ENCODE measurements at places on chromosomes 7 and 10.
A peak's percentile ranks its signal among the peaks of the same experiment; 100 is the strongest.

DNA sequence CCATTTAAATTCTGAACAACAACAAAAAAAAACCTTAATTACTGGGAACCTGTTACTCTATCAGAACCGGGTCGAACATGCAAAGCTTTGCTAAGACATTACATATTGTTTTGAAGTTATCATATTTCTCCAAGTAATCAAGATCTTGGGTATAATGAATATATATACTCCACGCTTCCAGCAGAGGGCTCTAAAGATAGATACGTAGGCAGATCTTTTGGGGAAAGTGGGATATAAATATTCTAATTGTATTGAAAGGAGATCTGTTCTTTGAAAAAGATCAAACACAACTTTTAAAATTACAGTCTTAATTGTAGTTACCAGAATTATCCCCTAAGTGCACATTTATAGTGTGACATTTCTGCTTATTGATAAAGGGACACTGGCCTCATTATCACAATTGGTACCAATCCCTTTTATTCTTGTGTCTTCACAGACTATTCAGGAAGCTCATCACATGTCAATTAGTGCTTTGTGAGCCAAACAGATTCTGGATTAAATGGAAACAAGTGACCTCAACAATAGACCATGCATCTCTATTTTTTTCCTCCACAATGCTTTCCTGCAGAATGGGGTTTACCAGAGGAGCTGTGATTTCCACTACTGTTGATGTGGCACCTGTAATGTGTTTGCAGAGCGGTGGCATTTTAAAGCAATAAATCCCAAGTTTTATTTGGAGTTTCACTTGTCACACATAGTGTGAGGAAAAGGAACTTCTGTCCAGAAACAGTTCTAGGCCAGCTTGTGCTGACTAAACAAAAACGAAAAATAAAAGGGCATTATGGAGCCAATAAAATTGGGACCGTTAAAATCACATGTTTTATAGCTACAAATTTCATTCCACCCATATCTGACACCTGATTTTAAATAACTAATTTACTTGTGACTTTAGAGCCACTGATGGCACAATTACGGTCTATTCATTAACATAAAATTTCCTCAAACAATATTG is 122.4 kb downstream of the CTTNBP2 start:
- no peak for DNase-seq

GRCh38 chr10:5047912-5048628 is 44.4 kb upstream of the AKR1C2 start:
- no peak for DNase-seq

GRCh38 chr10:1662438-1663025 is 74.8 kb downstream of the ADARB2 start:
- DNase-seq = no peak

DNA sequence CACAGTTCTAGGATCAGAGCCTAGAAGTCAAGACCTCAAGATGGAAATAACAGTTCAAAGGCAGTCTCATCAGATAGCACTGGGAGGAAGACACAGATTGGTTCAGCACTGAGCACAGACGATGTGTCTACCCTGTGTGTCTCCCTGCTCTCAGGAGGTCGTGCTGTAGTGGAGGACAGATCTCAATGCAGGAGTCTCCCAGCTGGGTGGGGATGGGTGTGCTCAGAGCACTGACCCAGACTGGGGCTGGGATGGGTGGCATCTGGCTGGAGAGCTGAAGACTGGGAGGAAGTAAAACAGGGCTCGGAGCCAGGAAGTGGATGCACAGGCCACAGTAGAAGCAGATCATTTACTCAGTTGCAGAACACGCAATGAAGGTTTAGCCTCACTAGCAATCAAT is 69.5 kb upstream of the GDF10 start:
- DNase-seq = no peak

DNA sequence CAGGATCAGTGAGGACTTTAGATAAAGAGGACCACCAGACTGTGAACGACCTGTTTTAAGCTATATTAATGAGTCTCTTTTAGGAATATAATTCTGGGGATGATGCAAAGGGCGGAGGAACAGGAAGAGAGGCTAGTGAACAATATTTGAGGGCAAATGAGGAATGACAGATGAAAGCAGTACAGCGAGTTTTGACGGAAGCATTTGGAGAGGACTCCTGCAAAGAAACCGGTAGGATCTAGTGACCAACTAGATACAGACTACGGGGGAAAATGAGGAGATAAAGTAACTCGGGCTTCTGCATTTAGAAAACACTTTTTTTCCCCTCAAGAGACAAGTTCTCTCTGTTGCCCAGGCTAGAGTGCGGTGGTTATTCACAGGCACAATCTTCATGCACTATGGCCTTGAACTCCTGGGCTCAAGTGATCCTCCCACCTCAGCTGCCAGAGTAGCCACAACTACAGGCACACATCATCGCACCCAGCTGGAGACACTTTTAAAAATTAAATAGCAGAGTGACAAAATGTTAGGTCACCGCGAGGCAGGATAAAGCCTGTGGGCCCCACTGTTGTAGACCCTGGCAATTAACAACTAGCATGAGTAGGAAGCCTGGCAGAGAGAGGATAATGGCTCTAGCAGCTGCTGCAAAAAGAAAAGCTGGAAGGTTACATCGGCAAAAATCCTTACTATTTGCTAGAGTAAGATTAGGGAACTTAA is 143.2 kb downstream of the SRPK2 start:
- DNase-seq = no peak

- DNase-seq = no peak
These were observed 23.1 kb downstream of the KDM7A start for GRCh38 chr7:140153666-140154161.

GRCh38 chr7:20146451-20146850 is 70.7 kb downstream of the MACC1 start:
- DNase-seq = no peak

DNA sequence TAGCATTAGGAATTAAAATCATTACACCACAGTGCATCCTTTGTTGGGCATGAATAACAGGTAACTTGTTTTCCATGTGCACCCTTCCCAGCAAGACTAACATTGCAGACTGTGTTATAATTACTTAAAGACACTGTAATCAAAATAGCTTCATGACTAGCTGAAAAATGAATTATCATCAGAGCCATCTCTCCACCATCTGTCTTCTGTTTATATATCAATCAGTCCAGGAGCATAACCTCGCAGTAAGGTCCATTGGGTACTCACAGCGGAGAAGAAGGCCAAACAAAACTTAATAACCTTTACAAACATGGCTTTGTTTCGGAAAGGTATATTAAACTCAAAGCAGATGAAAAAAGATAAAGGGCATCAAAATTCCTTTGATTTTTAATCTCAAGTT is 90.6 kb downstream of the ODAD2 start:
- no peak for DNase-seq

DNA sequence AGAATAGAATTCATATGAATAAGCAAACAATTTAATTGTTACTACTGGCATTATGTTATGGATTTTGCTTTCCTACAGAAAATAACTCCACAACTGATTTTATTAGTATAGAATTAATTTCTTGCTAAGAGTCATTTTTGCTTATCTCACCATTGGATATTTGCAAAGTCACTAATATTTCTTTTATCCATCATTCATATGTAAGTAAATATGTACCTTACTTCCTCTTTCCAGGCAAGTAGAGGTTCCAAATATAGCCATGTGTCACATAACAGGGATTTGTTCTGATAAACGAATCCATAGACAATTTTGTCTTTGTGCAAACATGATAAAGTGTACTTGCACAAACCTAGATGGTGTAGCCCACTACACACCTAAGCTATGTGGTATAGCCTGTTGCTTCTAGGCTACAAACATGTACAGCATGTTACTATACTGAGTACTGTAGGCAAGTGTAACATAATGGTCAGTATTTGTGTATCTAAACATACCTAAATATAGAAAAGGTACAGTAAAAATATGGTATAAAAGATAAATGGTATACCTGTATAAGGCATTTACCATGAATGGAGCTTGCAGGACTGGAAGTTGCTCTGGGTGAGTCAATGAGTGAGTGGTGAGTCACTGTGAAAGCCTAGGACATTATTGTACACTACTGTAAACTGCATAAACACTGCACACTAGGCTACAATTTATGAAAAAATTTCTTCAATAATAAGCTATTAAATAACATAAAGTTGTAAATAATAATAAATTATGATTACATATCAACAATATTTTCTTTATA is 18.3 kb downstream of the KLLN start:
- no peak for DNase-seq

DNA sequence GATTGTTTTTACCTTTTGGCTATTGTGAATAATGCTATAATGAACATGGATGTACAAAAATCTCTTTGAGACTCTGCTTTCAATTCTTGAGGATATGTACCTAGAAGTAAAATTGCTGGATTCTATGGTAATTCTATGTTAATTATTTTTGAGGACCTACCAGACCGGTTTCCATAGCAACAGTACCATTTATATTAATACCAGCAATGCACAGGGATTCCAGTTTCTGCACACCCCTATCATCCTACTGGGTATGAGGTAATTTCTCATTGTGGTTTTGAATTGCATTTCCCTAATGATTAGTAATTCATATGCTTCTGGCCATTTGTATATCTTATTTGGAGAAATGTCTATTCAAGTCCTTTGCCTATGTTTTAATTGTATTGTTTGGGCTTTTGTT is 9.9 kb upstream of the PPP1R9A start:
- no peak for DNase-seq

DNA sequence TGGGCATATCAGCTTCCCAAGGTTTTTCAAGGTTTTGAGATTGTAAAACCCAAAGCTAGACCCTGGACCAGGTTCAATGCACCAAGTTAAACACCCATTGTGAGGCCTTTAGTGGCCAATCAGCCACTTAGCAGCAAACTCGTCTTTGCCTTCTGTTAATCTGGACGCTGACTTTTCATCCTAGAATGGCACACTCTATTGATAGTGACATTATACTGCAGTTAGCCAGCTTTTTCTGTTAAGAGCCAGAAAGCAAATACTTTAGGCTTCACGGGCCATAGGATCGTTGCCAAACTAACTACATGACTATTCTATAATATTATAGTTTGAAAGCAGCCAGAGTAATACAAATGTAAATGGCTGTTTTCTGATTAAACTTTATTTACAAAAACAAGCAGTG is 51.3 kb downstream of the VKORC1L1 start:
- DNase-seq = no peak

GRCh38 chr7:83413424-83413823 is 235.5 kb downstream of the SEMA3E start:
- no peak for DNase-seq

- DNase-seq = no peak
These were observed 122.0 kb upstream of the ZNF438 start for GRCh38 chr10:31153692-31154091.

- no peak for DNase-seq
These were observed 6.8 kb downstream of the TET1 start for GRCh38 chr10:68566955-68567354.

DNA sequence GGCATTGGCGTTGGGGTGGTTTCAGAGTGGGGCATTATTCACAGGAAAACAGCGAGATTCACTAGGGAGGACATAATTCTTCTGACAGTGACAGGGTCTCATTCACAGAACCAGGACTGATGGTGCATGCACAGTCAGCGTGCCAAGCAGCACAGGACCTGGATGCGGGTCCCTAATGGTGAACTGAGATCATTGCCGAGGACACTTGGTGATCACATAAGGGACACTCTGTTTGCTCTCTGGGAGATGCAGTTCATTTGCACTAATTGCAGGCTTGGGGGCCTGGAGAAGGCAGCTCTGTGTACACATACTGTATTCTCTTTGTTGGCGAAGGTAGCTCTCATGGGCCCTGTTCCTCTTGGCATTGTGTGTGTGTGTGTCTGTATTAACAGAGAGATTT is 716.1 kb downstream of the PHTF2 start:
- no peak for DNase-seq

DNA sequence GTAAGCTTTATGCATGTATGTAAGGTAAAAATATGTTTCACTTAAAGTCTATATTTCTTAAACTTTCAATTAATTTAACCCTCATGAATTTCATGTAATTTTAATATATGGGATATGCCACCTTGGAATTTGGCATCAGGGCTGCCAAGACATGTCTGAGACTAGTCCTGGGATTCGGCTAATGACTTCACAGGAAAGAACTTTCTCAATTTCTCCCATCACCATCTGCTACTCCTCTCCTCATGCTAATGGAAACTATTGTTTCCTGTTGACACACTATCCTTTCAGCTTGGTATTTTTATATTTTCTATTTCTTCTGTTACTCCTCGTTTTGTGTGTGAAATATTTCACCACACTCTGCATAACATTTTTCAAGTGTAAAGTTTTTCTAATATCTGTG is 205.9 kb downstream of the ARL4A start:
- no peak for DNase-seq

DNA sequence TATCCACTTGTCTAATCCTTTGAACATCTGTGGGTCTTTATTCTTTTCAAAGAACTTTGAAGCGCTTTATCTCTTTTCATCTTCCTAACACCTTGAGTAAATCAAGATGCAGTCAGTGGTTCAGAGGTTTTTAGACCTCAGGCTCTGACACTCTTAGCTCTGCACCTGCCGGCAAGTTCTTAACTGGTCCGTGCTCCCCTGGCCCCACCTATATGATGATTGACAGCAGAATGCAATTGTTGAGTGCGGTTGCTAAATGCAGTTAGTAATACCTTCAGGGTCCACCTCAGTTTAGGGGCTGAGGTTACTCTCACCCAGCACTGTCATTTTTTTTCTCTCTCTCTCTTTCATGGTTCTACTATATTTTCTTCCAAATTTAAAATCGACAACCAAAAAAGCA is 854.2 kb upstream of the AUTS2 start:
- DNase-seq = peak; percentile 27

- no peak for DNase-seq
These were observed 212.3 kb upstream of the SLC26A5 start for GRCh38 chr7:103658055-103659005.

- DNase-seq = no peak
These were observed 994 bp upstream of the LRGUK start for GRCh38 chr7:134126146-134126545.

DNA sequence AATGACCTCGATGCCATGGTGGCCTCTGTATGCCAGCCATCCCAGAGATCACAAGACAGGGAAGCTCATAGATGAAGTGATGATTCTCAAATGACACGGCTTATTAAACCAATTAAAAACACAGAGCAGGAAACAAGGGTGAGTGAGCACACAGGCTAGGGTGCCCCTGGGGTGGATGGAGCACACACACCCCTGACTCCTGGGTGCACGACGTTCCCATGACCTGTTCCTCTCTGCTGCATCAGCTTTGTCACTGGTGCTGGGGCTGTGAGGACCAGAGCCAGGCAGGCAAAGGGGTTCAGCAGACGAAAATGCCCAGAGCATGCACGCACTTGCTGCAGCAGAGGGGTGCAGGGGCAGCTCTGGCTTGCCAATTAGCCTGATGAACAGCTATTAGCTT is 86.5 kb upstream of the LRRC4 start:
- DNase-seq = no peak

- DNase-seq = no peak
These were observed 28.1 kb downstream of the MCU start for GRCh38 chr10:72719941-72720592.

GRCh38 chr7:24757353-24758275 is at the start of gene GSDME:
Gene GSDME, minus strand, starts transcription at chr7:24757464. Its CDS starts 7,690 bp downstream, at chr7:24749774.
- no peak for DNase-seq

- DNase-seq = no peak
These were observed 41.1 kb downstream of the WIPI2 start for GRCh38 chr7:5231116-5231515.

- no peak for DNase-seq
These were observed at the start of the genes ACTR3C and LRRC61 for GRCh38 chr7:150322833-150323681. Gene ACTR3C, minus strand, starts transcription at chr7:150323545. Its CDS starts 28,249 bp downstream, at chr7:150295296. Gene LRRC61, plus strand, starts transcription at chr7:150323355. Its CDS starts 13,507 bp downstream, at chr7:150336862.

Measured in NCI-H187 treated with DMSO at 0.1 percent for 48 hours (cell line).